ENCODE measurements at places on chromosomes 12 and 14.

DNA sequence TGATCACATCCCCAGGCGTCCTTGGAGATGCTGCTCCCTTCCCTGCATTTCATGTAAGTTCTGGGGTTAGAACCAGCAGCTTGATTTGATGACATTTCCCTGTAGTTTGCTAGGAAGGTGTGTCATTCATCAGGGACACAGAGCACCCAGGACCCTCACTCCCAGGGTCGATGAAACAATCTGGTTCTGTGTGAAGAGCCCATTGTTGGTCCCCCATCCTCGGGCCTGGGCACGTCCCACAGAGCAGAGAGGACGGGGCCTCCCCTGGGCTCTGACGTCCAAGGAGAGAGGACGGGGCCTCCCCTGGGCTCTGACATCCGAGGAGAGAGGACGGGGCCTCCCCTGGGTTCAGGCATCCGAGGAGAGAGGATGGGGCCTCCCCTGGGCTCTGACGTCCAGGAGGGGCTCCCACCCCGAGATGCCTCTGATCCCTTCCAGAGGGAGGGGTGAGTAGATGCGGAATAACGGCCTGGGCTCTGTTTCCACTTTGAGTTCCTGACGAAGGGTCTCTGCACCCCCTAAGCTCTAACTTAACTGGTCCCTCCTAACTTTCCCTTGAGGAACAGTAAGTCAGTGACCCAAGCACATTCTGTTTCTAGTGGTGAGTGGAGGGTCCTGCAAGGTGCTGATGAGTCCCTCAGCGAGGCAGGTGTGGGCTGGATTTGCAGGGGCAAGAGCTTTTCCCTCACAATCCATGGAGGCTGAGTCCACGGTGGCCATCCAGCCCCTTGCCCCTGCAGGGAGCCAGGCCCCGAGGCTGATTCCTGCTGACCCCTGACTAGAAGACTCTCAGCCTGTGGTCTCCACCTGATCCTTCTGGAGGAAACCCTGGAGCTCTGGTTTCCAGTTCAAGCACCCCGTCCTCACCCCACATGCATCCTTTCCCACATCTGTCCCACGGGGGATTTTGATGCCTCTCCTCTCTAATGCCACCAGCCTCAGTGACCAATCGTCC lies 35.5 kb upstream of the SFSWAP start:
- DNase-seq: no peak

DNA sequence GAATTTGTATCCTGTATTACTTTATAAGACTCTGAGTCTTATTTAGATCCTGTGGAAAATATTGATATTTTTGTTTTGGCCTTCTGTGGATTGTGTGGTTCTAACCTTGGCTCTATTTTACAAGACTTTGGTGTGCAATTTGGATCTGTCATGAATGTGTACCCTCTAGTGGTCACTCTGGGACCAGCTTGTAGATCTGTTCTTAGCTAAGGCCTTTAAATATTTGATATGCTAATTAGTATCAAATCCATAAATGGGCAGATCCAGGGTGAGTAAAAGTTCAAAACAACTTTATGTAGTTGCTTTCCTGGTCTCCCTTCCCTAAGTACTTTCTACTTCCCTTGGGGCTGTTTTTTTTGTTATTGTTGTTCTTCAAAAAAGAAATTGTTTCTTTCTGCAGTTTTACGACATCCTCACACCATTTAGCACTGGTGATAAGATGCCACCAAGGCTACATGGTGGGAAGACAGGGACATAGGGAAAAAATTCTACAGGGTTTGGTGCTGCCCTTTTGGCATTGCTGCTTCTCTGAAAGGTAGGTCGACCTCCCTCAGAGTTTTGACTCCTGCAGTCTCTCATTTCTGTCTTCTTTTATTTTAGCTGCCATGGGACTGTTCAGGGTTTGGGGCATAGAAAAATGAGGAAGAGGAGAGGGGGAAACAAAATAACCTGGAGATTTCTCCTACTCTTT lies 238.5 kb downstream of the GPHN start:
- DNase-seq: peak; percentile 57

DNA sequence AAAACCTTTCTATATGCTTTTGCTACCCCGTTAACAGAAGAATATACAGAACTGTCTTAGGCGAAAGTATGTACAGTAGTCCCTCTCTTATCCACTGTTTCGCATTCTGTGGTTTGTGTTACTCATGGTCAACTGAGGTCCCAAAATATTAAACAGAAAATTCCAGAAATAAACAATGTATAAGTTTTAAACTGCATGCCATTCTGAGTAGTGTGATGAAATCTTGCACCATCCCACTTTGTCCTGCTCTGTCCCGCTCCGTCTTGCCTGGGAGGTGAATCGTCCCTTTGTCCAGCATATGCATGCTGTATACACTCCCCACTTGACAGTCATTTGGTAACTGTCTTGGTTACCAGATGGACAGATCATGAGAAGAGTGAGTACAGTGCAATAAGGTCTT lies 70.1 kb upstream of the STRN3 start:
- no peak for DNase-seq

- peak; percentile 63 for DNase-seq
Observed at GRCh38 chr12:93979189-93979588, 169.2 kb upstream of the PLXNC1 start.

DNA sequence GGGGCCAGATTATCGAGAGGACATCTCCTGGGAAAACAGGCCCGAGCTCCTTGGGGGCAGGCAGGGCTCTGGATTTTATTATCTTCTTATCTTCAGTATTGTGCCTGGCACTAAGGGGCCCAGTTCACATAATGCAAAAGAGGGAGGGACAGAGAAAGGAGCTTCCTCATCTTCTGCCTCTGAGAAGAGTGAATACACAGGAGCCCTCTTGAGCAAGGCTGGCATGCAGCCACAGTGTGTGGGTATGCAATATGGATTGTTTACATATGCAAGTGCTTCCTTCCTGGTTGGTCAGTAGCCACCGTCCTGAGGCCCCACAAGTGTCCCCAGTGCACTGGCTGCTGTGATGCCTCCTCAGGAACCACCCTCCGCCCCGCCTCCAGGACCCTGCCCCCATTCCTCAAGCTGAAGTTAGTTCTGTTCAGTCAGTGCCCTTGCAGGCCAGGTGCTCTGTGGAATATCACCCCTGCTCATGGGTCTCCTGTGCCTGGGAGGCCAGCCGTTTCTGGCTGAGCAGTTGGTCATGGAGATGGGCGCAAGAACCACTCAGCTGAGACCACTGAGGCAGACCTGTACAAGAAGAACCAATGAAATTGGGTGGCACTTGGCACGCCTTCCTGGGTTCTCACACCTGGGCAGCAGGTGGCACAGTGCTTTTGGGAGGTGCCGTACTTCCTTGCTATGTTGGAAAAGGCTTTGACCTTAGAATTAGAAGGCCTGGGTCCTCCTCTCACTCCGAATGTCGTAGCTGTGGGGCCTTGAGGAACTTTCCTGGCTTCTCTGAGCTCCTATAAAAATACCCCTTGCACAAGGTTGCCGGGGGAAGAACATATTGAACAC lies 35.1 kb upstream of the ACTN1 start:
- DNase-seq: peak; percentile 60

DNA sequence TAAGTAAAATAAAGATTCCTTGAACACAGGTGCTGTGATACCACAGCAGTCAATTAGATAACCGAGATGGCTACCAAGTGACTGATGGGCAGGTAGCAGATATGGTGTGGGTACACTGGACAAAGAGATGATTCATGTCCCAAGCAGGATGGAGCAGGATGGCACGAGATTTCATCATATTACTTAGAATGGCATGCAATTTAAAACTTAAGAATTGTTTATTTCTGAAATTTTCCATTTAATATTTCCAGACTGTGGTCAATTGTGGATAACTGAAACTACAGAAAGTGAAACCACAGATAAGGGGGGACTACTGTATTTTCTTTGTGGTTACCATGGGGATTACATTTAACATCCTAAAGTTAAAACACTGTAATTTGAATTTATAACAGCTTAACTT lies 7.5 kb upstream of the ZFP36L1 start:
- DNase-seq: peak; percentile 48

- no peak for DNase-seq
Observed at GRCh38 chr14:103818422-103818821, 29.0 kb downstream of the PPP1R13B start.

DNA sequence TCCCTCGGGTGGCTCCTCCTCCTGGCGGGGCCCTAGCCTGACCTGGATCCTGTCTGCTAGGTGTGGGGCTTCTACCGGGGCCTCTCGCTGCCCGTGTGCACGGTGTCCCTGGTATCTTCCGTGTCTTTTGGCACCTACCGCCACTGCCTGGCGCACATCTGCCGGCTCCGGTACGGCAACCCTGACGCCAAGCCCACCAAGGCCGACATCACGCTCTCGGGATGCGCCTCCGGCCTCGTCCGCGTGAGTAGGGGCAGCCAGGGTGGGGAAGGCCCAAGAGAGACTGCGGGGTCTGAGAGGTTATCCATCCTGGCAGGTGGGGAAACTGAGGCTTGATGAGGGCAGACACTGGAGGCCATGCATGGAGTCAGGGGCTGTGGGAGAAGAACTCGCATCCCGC lies 4.0 kb downstream of the SLC25A47 start:
- DNase-seq: no peak

DNA sequence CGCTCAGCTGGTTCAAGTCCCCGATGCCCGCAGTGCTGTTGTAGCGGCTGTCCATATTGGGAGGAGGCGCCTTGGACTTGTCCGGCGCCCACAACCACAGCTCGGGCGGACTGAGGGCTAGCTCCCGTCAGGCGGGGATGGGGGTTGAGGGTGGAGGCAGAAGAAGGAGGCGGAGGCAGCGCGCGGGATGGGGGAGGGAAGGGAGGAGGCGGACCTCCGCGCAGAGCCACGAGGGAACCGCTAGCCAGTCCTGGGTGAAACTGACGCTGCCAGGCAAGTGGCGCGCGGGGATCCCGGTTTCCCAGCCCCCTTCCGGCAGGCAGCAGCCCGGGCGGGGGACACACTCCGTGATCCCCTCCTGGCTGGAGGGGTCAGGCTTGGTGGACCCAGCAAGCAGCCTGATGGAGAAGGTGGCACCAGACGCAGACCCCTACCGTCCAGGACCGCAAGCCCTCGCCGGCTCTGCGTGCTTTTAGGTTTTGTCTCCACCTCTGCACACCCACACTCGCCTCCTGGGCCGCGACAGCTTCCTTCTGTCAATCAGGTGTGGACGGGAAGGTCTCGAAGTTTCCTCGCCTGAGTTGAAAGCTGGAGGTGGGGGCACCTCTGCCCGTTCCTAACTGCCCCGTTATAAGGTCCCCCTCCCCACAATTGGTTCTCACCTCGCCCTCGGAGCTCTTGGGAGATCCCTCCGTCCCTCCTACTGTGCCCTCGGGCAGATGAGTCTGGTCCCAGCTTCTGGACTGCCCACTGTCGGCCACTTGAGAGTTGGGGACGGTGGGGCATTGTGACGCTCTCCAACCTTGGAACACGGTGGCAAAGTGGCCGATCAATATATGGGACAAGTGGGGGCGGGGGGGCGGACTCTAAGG lies at the start of gene CPNE8:
CPNE8 (minus strand) TSS at position 112 of the 872 bp plus-strand sequence; CDS start at position 55, 57 bp downstream.
- DNase-seq: peak; percentile 70

DNA sequence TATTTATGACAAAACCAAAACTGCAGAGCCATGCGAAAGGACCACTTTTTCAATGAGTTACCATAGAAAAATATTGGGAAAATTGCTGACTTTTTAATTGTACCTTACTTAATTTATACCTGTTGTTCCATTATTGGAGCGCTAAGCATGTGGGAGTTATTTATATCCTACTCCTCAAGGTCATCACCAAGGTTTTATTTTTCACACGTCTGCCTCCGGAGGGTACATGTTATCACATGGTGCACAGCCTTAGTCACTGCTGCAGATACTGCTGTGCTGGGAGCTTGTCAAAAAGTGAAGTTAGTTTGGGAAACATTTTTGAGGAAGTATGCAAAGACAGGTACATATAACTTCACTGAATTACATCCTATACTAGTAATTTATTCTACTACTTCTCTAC lies 1444.3 kb downstream of the AACS start:
- no peak for DNase-seq

DNA sequence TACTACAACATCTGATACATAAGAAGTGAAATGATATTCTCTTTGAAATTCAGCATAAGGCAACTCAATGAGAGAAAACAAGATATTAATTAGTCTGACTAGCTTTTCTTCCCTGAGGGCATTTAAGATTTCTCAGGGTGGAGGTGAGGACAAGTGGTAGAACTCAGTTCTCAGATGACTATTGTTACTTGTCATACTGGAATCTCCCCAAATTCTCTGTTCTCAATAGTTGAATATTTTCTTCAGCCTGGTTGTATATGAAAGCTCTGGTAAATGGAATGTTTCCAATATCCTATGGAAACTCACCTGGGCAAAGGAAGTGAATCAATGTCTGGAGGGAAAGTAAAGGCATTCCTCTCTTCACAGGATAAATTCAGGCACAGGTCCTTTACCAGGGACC lies 18.2 kb upstream of the ITGA5 start:
- no peak for DNase-seq

DNA sequence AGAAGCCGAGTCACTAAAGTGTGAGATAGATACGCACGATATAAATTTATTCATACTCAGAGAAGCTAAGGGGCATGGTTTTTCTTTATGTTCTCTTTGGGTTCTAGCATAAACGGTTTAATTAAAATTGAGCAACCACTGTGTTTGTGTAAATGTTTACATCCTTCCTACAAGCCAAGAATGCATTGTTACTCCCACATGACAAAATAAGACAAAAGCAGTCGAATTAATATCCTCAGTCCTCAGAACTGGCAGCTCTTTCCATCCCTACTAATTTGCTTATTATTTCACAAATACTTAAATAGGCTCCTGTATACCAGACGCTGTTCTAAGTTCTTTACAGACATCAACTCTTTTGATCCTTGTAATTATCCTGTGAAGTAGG lies 32.0 kb downstream of the SSPN start:
- DNase-seq: no peak

GRCh38 chr12:88854260-88854659 lies 274.0 kb upstream of the KITLG start:
- DNase-seq: no peak

GRCh38 chr12:76890151-76891143 lies 11.6 kb upstream of the CSRP2 start:
- DNase-seq: no peak

- DNase-seq: no peak
Observed at GRCh38 chr12:59699421-59700152, 103.8 kb downstream of the SLC16A7 start.

GRCh38 chr12:123540899-123541662 lies 7.6 kb upstream of the RILPL1 start:
- DNase-seq: no peak

DNA sequence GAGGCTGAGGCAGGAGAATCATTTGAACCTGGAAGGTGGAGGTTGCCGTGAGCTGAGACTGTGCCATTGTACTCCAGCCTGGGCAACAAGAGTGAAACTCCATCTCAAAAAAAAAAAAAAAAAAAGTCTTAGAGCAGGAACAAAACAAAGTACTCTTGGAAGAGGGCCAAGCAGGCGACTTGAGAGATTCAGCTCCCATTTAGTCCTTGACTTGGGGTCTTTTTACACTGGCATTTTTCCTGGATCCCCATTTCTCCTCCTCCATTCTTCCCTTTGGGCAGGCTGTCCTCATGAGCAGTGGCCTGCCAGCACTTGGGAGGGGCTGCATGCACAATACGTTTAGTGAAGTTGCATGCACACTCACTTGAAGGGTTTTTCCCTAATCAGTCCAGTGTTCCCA lies 72.9 kb downstream of the C14orf132 start:
- DNase-seq: no peak

- no peak for DNase-seq
Observed at GRCh38 chr14:64541261-64541971, 875 bp downstream of the HSPA2 start.
